ENCODE measurements at places on chromosomes 3 and 15.

- no peak for DNase-seq
Measured at GRCh38 chr15:52803467-52804306, 13.6 kb upstream of the ONECUT1 start.

DNA sequence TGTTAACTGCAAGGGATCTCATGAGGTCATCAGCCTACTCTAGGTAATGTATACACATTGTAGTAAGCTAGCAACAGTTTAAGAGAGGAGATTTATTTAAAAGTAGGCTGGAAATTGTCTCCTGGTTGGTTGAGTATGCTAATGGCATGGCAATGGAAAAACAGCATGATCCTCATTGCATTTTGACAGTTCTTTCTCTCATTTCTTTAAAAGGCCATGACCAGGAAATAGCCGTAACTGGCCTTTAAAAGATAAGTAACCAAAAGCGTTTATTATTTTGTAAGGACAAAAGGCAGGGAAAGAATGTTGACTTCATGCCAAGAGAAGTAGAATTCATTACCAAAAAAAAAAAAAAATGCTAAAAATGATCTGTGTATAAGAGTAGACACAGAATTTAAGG lies 310.3 kb downstream of the FGF12 start:
- no peak for DNase-seq

GRCh38 chr3:81910244-81910852 lies 148.9 kb upstream of the GBE1 start:
- DNase-seq: no peak

DNA sequence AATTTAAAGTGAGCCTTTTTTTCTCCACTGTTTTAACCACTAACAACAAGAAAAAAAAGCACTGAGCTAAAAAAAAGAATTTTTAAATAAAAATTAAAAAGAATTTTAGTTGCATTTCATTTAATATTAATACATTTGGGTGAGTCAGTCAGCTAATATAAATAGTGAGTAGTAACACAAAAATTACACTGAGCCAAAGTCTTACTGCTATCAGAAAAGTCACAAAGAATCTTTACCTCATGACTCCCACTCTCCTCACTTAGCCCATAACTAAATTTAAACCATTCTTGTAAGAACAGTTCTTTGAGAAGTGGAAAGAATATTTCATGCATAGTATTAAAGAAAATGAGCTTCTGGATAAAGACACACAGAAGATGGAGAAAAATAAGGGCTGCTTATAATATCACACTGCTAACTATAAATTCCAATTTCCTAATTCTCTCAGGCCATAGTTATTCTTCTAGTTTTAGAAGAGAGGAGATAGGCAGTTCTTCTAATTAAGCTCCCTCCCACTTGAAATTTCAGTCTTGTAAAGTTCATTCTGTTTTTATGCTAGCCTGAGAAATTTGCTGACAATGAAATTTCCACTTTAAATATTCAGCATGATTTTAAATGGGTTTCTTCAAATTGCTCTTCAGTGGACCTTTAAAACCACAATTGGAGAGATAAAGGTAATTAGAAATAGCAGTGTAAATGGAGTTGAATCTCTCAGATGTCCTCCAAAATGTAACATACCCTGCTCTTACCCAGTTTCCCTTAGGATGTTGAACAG lies 17.6 kb downstream of the SHQ1 start:
- no peak for DNase-seq

- no peak for DNase-seq
Measured at GRCh38 chr3:124142389-124142970, 150.6 kb upstream of the ROPN1 start.

DNA sequence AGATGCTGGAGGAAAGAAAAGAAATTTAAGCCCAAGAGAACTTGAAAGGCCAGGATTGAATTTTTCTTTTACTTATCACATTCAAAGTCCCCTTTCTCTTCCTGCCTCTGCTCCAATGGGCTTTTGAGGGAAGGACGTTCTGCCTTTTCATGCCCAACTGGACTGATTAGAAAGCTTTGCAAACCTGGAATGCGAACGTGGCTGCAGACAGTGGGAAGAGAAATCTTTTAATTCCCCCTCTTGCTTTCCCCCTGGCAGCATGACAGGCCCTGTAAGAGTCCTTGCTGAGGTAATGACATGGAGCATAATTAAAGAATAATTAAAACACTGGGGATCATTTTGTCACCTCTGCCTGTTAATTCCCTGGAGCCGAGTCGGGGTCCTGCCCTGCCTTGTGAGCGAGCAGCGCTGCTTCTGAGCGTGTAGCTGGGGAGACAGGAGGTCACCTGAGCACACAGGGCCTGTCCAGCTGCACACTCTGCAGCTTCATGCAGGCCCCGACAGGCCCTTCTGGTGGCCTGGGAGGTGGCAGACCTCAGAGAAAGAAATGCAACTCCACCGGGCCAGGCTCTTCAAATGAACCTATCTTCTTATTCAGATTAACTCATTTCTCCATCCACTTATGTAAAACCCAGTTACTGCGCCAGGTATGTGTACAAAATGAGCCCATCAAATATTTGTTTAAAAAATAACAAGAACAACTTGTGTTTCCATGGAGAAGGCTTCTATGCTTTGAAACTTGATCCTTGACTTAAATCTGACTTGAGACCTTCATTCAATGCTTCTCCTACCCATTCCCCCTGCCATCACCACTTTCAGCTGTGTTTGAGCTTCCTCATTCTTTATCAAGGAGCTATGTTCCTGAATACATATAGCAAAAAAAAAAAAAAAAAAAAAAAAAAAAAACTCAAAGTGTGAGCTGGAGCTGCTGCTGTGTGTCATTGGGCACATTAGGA lies 628.2 kb upstream of the CFAP20DC start:
- no peak for DNase-seq

GRCh38 chr3:122793568-122794416 lies at the start of gene HSPBAP1:
HSPBAP1 (minus strand) TSS chr3:122793831; CDS start chr3:122793680, 151 bp downstream.
- DNase-seq: peak; percentile 97

- no peak for DNase-seq
Measured at GRCh38 chr3:196016485-196016884, 65.4 kb downstream of the TFRC start.

GRCh38 chr3:191255156-191255555 lies 56.1 kb downstream of the OSTN start:
- DNase-seq: peak; percentile 26

GRCh38 chr15:50916400-50916799 lies 7.9 kb downstream of the AP4E1 start:
- DNase-seq: no peak

DNA sequence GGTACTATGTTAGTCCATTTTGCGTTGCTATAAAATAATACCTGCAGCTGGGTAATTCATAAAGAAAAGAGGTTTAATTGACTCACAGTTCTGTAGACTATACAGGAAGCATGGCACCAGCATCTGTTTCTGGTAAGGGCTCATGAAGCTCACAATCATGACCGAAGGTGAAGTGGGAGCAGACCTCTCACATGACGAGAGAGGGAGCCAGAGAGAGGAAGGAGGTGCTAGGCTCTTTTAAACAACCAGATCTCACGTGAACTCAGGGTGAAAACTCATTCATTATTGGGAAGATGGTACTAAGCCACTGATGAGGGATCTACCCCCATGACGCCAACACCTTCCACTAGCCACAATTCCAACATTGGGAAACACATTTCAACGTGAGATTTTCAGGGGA lies 301.7 kb upstream of the MDFIC2 start:
- no peak for DNase-seq

DNA sequence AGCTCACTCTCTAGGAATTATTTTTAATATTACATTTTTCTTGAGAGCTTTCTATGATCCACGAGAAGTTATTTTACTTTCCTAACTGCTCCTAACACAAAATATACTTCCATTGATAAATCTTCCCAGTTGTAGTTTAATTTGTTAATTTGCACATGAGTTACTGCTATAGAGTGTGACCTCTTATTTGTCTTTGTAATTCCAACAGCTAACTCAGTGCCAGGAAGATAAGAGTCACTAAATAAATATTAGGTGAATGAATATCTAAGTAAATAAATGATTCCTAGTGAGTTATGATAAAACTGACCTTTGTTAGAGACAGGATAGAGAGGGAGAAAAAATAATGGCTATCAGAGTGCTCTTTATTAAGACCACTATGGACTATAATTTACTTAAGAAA lies 319.9 kb downstream of the NAALADL2 start:
- no peak for DNase-seq
